Effector memory CD8-positive, alpha-beta T cell (primary cell): ENCODE measurements at places on chromosomes 16 and 17.

DNA sequence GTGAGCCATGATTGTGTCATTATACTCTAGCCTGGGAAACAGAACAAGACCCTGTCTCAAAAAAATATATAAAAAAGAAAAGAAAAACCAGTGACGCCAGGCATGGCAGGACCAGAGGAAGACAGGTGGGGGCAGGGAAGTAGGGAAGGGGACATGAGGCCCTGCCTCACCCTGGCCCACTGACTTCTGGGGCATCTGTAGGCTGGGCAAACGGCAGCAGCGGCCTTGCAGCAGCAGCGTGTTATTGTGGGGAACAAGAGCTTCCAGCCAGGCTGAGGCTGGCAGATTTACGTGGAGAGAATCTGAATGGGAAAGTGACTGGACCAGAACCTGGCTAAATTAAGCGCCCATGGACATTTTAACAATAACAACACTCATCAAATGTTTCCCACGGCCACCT is 19.4 kb downstream of the CMTM4 start:
- DNase-seq, result no peak

DNA sequence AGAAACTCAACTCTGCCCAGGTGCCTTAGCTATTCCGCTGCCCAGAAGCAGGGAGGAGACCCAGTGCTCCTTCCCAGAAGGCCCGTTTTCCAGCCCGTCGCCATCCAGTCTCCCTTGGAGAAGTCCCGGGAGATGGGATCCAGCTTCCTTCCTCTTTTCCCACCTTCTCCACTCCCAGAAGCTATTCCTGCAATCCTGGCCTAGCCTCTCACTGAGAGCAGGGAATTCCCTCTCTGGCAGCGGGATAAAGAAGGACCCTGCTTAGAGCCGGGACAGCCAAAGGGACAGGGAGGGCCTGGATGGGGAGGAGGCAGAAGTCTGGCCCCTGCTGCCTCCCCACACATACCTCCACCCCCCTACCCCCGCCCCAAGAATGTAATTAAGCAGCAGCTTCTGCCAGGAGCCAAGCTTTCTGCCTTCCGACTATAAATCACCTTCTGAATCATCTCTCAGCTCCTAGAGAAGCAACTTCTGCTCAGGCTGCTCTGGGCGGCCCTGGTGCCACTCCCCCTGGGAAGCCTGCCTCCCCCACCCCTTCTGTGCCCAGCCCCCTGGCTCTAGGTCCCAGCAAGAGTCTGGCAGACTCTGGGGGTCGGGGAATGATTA is 6.4 kb downstream of the WNT3 start:
- DNase-seq, result no peak

DNA sequence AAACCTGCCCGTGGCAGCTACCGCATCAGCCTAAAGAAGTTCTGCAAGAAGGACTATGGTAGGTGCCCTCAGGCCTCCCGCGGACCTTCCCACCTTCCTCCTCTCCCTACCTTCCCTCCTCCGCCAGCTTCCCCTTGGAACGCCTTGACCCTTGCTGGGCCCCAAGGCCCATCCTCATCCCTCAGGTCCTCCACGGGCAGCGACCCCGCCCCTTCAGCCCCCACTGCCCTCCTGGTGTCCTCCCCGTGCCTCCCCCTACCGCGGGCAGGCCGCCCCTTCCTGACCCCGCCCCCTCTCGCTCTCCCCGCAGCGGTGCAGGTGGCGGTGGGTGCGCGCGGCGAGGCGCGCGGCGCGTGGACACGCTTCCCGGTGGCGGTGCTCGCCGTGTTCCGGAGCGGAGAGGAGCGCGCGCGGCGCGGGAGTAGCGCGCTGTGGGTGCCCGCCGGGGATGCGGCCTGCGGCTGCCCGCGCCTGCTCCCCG is 1.4 kb upstream of the TBC1D24 start:
- DNase-seq, result no peak

DNA sequence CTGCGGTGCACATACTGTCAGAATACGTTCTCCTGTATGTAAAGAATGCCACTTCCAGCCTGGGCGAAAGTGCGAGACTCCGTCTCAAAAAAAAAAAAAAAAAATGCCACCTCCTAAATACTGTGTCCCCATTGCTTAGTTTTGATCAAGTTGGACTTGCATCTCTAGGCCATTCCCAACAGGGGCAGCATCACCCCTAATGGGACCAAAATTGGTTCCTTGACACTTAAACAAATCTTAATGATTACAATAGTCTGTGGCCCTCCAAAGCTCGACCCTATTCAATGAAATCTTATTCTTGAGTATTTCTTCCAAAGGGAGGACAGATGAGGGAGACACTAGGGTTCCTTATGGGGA is 154.7 kb upstream of the PLCG2 start:
- no peak for DNase-seq

- DNase-seq, result no peak
Observed at GRCh38 chr17:16980813-16981731, 9.2 kb upstream of the TNFRSF13B start.

DNA sequence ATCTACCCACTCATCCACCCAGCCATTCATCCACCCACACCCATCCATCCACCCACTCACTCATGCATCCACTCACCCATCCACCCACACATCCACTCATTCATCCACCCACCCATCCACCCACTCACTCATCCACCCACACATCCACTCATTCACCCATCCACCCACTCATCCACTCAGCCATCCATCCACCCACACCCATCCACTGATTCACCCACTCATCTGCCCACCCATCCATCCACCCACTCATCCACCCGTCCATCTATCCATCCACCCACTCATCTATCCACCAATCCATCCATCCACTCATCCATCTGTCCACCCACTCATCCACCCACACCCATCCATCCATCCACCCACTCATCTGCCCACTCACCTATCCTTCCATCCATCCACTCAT is 17.3 kb downstream of the NATD1 start:
- no peak for DNase-seq

- DNase-seq, result no peak
Observed at GRCh38 chr17:64055183-64056142, 35.0 kb upstream of the ICAM2 start.

DNA sequence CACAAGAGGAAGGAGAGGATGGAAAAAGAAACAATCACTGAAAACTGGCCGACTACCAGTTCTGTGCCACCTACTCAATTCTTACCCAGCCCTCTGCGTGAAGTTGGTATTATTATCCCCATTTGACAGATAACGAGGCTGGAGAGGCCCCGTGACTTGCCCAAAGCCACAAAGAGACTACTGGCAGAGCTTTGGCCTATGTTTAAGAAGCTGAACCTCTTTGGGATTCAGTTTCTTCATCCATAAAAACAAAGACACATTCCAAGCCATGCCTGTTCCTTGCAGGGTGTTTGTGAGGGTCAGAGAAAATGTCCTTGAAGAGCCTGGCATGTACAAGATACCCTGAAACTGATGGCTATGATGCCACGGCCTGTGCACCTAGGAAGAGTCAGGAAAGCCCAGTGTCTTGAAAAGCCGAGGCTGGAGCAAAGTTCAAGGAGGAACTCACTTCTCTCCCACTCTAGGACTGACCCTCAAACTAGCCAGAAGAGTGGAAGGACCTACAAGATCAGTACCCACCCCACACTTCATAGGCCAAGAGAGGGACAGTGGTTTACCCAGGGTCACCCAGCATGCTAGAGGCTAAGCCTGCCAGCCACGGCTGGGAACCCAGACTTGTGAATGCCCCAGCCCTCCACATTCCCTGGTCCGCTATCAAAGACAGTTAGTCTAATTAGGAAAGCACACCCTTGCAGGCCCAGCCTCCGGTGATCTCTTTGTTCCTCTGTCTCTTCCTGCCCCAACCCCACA is 1.6 kb upstream of the ACSF2 start:
- no peak for DNase-seq

- DNase-seq, result no peak
Observed at GRCh38 chr16:70634861-70635260, 11.5 kb upstream of the IL34 start.

DNA sequence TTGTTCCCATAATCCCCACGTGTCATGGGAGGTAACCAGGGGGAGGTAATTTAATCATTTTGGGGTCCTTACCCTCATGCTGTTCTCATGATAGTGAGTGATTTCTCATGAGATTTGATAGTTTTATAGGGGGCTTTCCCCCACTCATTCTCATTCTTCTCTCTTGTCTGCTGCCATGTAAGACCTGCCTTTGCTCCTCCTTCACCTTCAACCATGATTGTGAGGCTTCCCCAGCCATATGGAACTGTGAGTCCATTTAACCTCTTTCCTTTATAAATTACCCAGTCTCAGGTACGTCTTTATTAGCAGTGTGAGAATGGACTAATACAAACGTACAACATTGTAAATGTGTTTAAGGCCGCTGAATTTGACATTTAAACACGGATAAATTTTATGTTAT is 35.5 kb upstream of the APOH start:
- no peak for DNase-seq

- DNase-seq, result no peak
Observed at GRCh38 chr17:33127706-33128105, 136.1 kb downstream of the SPACA3 start.

- DNase-seq, result no peak
Observed at GRCh38 chr16:75289189-75289588, 37.8 kb upstream of the BCAR1 start.

DNA sequence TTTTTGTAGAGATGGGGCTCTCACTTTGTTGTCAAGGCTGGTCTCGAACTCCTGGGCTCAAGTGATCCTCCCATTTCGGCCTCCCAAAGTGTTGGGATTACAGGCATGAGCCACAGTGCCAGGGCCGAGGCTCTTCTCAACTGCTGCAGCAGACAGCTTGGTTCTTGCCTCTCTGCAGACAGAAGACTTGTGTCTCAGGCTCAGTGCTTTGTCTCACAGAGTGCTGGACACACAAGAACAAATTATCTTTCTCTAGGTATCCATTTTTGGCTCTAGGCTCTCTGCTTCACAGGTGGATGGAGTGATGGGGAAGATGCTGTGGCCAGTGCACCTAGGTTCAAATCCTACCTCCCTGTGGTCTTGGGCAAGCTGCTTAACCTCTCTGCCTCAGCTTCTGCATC is 80.8 kb upstream of the RNU2-1 start:
- no peak for DNase-seq

DNA sequence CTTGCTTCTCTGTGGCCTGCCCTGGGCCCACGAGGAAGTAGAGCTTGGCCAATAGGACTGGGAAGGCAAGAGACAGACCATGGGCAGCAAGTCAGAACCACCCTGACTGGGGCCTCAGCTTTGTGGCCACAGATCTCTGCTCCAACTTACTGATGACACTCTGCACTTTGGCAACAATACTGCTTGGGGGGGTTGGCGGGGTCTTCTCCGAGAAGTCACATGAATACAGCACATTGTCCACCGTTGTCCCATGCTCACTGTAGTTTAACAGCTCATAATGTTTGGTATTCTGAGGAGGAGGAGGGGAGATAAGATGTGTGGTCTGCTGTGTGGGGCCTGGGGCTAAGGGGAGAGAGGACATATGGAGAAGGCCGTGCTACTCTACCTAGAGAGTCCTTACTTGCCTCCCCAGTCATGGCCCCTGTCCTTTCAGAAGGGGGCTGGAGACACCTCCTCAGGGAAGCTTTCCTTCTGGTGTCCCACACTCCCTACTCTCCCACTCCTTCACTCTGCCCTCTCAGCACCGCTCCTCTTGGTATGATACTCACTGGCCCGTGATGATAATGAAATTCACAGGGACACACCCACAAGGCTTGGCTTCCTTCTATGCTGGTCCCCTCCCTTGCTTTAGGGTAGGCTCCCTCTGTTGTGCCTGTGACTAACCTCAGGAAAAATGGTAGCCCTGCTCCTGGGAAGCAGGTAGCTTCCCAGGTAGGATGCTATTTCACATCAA is 4.0 kb upstream of the DHRS13 start:
- DNase-seq, result no peak

DNA sequence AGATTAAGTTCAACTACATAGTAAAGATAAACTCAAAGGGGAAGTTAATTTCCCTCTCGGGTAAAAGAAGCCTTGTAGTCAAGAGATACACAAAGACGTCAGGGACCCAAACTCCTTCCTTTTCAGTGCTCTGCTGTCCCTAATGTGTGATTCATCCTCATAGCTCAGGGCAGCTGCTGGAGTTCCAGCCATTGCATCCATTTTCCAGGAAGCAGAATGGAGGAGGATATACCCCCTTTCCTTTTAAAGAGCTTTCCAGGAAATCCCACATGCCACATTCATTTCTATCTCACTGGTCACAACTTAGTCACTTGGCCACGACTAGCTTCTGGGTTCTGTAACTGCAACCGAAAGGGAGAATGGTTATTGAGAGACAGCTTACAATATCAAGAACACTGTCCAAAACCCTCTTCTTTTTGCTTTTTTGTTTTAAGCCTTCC is 95.3 kb downstream of the SOCS1 start:
- DNase-seq, result no peak

DNA sequence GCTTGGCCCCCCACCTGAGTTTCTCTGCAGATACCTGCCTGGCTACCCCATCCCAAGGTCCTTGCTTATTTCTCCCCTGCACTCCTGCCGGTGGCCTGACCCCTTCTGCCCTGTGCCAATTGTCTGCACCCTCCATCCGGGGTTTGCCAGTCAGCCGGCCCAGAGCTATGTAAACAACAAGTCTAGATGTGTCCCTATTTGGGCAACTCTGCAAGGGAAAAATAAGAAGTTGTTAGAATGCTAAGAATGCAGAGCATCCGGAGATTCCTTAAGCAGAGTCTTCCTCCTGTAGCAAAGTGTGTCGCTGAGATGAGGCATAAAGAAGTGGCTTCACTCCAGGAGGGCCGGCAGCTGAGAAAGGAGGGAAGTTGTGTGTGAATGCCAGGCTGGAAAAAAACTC is 46.6 kb downstream of the RGS9 start:
- no peak for DNase-seq

- no peak for DNase-seq
Observed at GRCh38 chr17:50534222-50534978, 1.9 kb downstream of the EPN3 start.

DNA sequence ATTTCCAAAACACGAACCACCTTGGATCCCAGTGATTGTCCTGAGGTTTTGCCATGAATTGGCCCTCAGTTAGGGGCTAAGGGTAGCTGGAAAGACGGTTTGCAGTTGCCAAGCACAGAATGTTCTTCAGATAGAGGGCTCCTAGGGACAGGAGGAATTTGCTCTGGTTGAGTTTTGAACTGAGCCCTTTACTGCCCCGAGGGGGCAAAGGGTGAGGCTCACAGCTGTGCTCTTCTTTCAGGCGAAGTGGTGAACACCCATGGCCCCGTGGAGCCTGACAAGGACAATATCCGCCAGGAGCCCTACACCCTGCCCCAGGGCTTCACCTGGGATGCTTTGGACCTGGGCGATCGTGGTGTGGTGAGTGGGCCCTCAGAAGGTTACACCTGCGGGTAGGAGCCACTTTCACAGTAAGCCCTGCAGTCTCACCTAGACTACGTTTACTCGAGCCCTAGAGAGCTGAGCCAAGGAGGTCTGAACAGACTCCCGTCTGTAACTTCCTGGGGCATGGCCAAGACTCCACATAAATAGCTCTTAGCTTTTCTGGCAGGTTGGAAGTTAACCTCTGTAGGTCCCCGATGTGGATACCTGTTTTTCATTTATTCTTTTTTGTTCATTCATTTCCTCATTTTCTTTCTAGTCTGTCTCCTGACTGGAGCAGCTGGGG is 32.5 kb downstream of the NMT1 start:
- no peak for DNase-seq

- DNase-seq, result no peak
Observed at GRCh38 chr16:14522671-14523070, 107.4 kb downstream of the PARN start.

- DNase-seq, result no peak
Observed at GRCh38 chr17:33517746-33518145, 224.7 kb upstream of the ASIC2 start.
